T-helper 17 cell (primary cell): ENCODE measurements at places on chromosomes 16 and 17.

DNA sequence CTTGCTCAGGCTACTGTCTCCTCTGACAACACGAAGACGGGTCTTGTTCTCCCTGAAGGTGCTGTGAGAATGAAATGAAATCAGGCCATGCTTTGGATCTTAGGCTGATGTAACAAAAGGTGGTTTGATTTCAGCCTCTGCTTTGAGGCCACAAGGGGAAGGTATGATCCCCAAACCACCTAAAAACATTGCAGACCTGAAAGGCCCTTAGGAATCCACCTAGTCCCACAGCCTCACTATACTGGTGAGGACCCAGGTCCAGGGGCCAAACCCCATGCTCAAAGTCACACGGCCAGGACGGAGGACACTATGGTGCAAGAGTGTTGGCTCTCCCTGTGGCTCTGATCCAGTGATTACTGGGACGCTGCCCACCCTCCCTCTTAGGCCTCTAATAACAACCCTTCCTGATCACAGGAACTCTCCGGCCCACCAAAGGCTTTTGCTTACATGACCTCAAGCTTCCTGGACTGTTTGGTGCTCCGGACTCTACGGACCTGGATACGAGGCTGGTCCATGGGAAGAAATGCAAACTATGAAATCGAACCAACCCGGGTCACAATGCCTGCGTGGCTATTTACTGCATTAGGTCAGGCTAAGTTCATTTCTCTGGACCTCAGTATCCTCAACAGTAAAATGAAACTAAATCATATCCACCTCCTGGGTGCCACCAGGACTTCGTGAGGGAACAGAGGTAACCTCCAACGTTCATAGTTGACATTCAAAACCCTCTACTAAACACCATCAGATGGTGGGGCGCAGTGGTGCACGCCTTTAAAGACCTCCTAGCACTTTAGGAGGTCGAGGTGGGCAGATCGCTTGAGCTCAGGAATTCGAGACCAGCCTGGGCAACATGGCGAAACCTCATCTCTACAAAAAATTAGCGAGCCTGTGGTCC, 1.5 kb downstream of the TRIM25 start:
- no peak for DNase-seq
- peaks cover 57% of the 10 kb centered on the region for H3K4me1 ChIP-seq
- peak overlapping the region; percentile 97 for H3K4me3 ChIP-seq
- H3K27me3 ChIP-seq, result no peaks in the 10 kb centered on the region

GRCh38 chr17:80849119-80849518, 142.5 kb upstream of the CHMP6 start:
- H3K4me3 ChIP-seq, result no peak overlapping the region
- H3K27me3 ChIP-seq, result no peaks in the 10 kb centered on the region
- H3K4me1 ChIP-seq, result peaks cover 36% of the 10 kb centered on the region
- H3K27ac ChIP-seq, result peak overlapping the region; percentile 91
- no peak for DNase-seq

DNA sequence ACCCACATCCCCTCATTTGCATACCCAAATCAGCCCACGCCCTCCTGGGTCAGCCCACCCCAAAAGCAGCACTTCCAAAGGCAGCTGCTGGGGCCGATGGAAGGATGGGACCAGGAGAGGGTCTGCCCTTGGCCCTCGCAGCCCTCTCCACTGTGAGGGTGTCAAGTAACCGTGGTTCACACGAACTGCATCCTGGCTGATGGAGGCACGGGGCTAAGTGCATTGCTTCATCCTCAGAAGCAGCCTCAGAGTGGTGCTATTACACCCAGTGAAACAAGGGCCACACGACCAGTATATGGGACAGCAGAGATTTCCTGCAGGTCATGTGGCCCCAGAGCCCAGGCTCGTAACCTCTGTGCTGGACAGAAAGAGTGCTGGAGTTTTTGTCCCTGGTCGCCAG, 13.2 kb upstream of the ATP2A3 start:
- no peak overlapping the region for H3K4me3 ChIP-seq
- peaks cover 8% of the 10 kb centered on the region for H3K4me1 ChIP-seq
- no peak for DNase-seq
- no peak overlapping the region for H3K27ac ChIP-seq
- H3K36me3 ChIP-seq, result no peaks in the 10 kb centered on the region

- DNase-seq, result no peak
- no peaks in the 10 kb centered on the region for H3K36me3 ChIP-seq
- no peaks in the 10 kb centered on the region for H3K27me3 ChIP-seq
- peak overlapping the region; percentile 74 for H3K27ac ChIP-seq
- H3K4me1 ChIP-seq, result peaks cover 19% of the 10 kb centered on the region
- H3K4me3 ChIP-seq, result peak overlapping the region; percentile 55
These were observed 74.0 kb downstream of the N4BP1 start for GRCh38 chr16:48535831-48536613.

- H3K4me3 ChIP-seq, result peak overlapping the region; percentile 80
- H3K4me1 ChIP-seq, result peaks cover 43% of the 10 kb centered on the region
- DNase-seq, result no peak
- H3K27ac ChIP-seq, result peak overlapping the region; percentile 98
- no peaks in the 10 kb centered on the region for H3K27me3 ChIP-seq
- H3K36me3 ChIP-seq, result no peaks in the 10 kb centered on the region
These were observed 16.6 kb downstream of the LDHD start for GRCh38 chr16:75099738-75100602.

DNA sequence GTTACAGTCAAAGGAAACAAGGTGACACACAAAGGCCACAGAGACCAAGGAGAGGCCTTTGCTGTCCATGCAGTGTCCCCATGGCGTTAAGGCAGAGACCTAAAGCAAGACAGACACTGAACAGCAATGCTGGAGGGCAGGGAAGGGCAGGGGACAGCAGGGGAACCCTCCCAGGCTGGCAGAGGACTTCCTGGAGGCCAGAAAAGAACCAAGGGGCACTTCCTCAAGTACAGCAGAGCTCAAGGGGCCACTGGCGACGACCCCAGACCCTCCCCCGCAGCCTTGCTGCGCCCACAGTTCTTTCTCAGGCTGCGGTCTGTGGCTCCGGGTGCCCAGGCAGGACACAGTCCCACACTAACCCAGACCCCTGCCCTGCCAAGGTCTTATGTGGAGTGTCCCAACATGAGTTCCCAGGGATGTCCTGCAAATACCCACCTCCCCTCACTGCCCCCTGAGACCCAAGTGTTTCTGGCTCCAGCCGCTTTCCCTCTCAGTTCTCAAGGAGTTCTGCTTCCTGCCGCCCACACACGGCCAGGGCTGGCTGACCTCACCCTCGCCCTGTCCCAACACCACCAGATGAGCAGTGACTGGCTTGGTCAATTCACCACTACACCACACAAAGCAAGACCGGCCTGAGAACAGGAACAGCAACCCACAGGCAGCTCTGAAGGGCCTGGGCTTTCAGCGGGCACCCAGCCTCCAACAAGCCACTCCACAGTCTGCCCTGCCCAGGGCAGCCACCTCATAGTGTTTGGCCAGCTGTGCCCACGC, 4.2 kb downstream of the CLCN7 start:
- H3K4me3 ChIP-seq, result no peak overlapping the region
- no peaks in the 10 kb centered on the region for H3K27me3 ChIP-seq
- peaks cover 25% of the 10 kb centered on the region for H3K4me1 ChIP-seq
- peak overlapping the region; percentile 24 for H3K27ac ChIP-seq
